Omental fat pad (tissue), 4 donors: ENCODE measurements at places on chromosomes 7 and 10. TPM values are rescaled to one million over a fixed set of nuclear protein-coding genes. Genes with fewer than 3 reads are reported as not detected.

DNA sequence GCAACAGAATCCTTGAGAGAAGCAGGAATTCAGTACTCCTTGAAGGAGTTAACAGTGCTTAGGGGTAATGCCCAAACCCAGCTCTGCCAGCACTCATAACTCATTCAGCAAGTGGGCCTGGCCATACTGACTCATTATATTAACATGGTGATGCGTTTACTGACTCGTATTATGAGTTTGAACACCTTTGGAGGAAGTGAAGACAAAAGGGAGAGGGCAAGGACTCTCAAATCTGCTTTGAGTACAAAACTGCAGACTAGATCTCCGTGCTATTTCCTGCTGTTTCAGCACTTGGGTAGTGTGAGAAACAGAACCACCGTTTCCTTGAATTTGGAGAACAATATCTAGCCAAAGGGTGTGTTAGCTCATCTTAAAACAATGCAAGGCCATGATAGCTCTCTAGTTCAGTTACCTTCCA is 30.8 kb downstream of the SLC16A9 start:
- DNase-seq, result no peak

DNA sequence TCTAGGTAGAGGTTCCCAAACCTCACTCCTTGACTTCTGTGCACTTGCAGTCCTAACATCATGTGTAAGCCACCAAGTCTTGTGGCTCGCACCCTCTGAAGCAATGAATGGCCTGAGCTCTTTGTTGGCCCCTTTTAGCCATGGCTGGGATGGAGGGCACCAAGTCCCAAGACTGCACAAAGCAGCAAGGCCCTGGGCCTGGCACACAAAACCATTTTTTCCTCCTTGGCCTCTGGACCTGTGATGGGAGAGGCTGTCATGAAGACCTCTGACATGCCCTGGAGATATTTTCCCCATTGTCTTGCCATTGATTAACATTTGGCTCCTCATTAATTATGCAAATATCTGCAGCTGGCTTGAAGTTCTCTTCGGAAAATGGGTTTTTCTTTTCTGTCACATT is 60.3 kb upstream of the MALRD1 start:
- DNase-seq, result no peak

Gene SPDYE2
- total RNA-seq, result not detected

- DNase-seq, result no peak
Observed at GRCh38 chr10:80154978-80155695, 22.6 kb downstream of the PLAC9 start.

DNA sequence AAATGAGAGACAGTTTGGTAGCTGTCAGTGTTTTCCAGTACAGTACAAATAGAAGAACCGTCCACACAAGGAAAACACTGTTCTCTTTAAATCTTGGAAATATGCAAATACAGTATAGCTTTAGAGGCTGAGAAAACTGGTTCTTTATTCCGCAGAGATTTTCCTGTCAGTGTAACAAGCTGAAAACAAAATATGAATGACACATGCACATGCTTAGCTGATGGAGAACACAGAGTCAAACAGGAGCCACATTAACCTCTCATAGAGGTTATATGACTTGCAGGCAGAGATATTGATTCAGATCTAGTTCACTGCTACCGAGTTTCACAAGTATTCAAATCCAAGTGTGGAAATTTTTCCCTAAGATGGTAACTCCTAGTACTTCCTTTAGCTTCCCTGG is 135.2 kb upstream of the C1QL3 start:
- DNase-seq, result no peak

Gene MOGAT3
- total RNA-seq, result not detected

DNA sequence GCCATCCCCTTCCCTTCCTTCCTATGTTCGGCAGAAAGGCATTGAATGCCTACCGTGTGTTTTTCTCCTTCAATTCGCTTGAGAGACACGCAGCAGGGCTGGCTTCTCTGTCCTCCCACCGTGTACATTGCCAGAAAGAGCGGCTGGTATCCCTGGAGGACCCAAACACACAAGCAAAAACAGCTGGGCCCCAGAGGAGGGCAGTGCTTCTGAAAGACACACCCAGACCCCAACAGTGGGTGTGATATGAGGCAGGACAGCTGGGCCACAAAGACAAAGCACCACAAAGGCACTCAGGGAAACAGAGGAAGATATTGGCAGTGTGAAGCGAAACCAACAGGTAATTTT is 133.1 kb upstream of the SH2B2 start:
- no peak for DNase-seq

DNA sequence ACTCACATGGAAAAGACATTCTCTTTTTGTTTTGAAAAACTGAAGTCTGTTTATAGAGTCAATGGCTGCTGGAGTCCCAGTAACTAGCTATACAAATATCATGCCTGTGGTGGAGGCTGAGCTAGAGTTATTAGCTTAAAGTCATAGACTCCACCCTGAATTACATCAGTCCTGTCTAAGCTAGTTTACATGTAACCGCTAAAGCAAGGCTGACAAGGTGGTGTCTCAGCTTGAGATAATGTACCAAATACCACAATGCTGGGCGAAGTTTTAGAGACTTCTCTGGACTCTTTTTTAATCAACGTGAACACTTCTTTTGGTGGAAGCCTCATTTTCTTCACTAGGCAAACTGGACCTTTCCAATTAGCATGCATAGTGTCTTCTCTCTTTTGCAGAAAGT is 219.4 kb downstream of the ANK3 start:
- DNase-seq, result no peak

- DNase-seq, result no peak
Observed at GRCh38 chr7:52436278-52436677, 599.2 kb upstream of the POM121L12 start.

GRCh38 chr10:104286939-104287338 is 18.0 kb downstream of the GSTO2 start:
- no peak for DNase-seq

DNA sequence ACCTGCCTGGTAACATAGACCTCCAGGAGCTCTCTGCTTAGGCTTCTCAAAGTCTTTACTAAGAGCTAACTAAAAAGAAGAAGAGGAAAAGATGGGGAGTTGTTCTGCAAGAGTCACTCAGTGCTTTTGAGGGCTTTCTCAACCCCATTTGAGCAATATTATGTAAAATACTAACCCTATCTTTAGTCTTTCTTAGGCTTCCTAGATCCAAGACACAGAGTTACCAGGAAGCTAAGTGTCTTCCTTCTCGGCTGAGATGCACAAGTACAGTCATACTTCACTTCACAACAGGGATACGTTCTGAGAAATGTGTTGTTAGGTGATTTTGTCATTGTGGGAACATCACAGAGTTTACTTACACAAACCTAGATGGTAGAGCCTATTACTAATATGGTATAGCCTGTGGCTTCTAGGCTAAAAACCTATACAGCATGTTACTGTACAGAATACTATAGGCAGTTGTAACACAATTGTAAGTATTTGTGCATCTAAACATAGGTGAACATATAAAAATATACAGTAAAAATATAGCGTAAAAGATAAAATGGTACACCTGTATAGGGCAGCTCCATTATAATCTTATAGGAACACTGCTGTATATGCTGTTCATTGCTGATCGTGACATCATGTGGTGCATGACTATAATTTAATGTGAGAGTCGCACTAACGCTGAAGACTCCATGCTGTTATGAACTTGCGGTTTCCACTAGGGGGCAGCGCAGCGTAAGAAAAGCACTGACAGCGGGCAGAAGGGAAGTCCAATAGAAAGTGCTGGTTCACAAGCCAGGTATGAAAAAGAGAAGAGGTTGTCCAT is 16.3 kb downstream of the ANKRD22 start:
- peak; percentile 78 for DNase-seq

DNA sequence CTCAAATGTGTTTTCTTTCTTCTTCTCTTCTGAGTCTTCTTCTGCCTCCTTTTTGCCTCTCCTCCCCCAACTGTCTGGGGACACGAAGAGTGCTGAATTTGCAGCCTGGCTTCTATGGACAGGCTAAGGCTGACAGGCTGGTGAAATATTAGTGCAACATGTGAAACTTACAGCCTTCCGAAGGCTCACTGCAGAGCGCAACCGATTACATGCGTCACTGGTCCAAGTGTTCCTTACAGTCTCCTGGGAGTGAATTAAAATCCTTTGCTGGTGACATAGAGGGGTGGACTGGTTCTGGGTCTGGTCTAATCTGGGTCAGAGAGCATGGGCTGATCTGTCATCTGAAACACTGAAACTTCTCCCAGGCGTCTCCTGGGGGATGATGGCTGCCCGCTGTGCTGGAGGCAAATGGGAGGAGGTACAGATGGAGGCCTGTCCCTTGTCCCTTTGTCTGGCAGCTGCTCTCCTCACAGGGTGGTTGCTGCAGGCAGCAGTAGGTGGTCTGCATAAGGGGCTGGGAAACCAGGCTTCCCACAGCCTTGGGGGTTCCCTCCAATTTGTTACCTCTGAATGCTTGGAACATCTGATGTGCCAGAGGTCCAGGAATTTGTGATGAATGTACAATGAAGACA is 143.8 kb upstream of the BMPER start:
- DNase-seq, result no peak

DNA sequence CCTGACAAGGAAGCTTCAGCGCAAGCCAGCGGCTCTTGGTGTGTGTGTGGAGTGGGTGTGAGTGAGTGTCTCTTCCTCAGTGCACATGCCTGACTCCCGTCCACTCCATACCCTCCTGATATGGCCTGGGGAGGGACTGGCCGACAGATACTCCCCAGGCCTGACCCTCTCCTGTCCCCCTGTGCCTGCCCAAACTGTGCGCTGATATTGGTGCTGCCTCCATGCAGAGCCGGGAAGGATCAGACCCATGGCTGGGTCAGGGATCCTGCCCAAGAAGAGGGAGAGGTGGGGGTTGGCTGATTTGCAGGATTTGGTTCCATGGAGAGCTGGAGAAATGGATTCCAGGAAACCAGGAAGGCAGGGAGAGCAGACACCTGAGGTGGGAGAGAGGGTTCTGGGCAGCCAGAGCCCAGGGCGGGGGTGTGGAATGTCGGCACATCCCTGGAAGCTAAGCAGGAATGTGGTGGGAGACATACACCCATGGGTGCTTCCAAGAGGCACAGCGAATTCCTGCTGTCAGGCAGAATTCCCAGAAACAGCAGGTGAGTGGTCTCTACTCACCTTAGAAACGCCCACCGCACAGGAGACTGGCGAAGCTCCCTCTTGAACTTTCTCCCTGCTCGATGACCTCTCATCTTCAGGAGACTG is 6.3 kb downstream of the CALML5 start:
- DNase-seq, result no peak

- no peak for DNase-seq
Observed at GRCh38 chr10:36676756-36677430, 448.5 kb upstream of the ANKRD30A start.

DNA sequence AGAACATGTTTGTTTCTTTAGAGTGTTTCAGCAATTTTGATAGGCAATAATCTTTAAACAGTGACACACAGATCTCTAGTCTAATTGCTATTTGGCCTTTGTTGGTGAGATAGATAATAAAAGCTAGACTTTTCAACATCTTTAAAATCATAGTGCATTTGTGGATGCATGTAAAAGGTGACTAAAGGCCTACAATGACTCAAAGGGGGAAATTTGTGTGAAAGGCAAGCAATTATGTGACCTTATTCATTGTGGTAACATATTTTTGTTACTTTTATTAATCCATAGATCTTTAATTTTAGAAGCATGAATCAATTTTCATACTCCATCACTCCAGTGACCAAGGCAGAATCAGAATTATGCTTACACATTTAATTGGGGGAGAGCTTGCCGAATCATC is 299.7 kb downstream of the DGKB start:
- DNase-seq, result no peak

Gene CNTNAP2
- total RNA-seq, result not detected

DNA sequence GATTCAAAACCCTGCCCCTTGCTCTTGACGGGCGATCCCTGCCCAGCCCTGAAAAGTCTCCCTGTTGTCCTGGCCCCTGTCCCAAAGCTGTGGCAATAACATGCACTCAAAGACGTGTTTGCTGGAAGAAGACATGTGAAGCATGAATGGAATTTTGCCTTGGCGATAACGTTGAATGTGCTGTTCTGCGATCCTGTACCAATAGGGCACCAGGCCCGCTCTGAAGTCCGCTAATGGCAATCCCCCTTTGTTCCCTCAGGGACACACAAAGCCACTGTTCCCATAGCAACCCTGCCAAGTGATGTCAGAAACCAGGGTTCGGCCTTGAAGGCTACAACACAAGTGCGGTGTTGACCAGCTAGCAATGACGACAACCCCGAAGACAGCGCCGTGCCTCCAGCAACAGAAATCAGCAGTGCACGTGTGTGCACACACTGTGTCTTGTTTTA is 284.6 kb downstream of the KLF6 start:
- DNase-seq, result peak; percentile 45

DNA sequence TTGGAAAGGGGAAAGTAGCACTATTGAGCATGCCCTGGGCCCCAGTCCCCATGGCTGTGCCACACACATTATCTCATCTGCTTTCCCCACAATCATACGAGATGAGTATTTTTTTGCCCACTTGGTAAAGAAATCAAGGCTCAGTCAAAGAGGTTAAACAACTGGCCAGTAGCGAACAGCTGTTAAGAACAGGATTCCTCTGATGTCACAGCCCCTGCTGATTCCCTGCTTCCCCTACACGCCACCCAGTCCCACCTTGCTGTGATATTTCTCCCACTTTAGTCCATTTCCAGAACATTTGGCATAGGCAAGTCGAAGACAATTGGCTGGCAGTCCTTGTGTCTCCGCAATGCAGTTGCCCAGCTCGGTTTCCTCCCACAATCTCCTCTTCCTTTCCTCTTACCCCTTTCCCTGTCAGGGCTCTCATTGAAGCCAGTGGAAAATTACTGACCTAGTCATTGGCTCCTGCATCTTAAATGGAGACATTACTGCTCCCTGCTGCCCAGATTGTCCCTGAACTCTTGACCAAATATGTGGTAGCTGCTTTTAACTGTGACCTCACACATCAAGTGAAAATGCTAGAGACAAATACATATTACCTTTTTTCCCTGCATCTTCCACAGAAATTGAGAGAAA is 56.5 kb upstream of the EEPD1 start:
- no peak for DNase-seq

- no peak for DNase-seq
Observed at GRCh38 chr10:112775381-112775780, 174.7 kb upstream of the TCF7L2 start.

Gene UCMA
- total RNA-seq, result not detected

Gene LRMDA
- total RNA-seq, result 14.9 TPM

Gene ING3
- 25.1 TPM for total RNA-seq
